ENCODE measurements at places on chromosomes 1 and 21. TPM values are rescaled to one million over a fixed set of nuclear protein-coding genes. Genes with fewer than 3 reads are reported as not detected.

DNA sequence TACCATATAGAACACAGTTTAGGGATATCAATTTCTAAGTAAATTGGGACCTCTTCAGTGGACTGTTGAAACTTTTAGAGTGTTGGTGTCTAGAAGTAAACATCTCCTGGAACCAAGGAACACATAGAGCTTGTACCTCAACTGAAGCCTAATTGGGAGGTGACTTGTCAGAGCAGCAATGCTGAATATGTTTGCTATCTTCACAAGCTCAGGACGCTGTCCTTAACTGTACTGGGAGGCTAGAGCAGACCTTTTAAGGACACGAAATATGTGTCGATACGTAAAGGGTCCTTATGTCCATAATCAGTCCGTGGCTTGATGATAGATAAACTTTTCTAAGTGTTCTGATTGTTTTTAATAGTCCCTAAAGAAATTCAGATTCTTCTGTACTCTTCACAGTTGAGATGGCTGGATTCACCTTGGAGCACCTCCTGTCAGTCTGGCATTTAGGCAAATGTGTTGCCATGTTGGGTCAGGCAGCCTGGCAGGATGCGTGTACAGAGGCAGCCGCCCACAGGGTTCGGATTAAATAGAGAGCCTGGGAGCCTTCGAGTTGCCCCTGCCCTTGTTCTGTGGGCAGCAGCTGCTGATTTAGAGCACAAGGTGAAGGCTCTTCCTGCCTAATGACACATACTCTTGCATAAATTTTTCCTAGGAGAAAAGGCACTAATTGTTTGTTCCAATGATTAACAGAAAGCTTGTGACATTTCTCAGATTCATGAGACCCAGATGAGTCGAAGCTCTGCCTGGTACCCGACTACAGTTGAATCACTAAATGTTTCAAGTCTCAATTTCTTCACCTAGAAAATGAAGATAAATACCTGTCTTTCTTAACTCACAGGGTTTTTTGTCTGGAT is 3.6 kb downstream of the ACTN2 start:
- H3K27me3 ChIP-seq: no peaks in the 10 kb centered on the region
- peaks cover 2% of the 10 kb centered on the region for H3K4me1 ChIP-seq
- no peaks in the 10 kb centered on the region for H3K36me3 ChIP-seq
- no peak for DNase-seq
- no peak overlapping the region for H3K27ac ChIP-seq

Gene ZNF683
- total RNA-seq: not detected

GRCh38 chr1:89888480-89889322 is 67.9 kb downstream of the LRRC8D start:
- DNase-seq: no peak
- no peaks in the 10 kb centered on the region for H3K4me1 ChIP-seq
- H3K36me3 ChIP-seq: no peaks in the 10 kb centered on the region
- no peak overlapping the region for H3K4me3 ChIP-seq
- no peaks in the 10 kb centered on the region for H3K27me3 ChIP-seq
- no peak overlapping the region for H3K27ac ChIP-seq

GRCh38 chr1:85202092-85202863 is 1.5 kb upstream of the SYDE2 start:
- no peaks in the 10 kb centered on the region for H3K36me3 ChIP-seq
- peak overlapping the region; percentile 96 for H3K27ac ChIP-seq
- H3K4me3 ChIP-seq: peak overlapping the region; percentile 97
- no peak for DNase-seq
- peaks cover 36% of the 10 kb centered on the region for H3K4me1 ChIP-seq
- H3K27me3 ChIP-seq: peaks cover 3% of the 10 kb centered on the region

Gene S100A7
- total RNA-seq: not detected

DNA sequence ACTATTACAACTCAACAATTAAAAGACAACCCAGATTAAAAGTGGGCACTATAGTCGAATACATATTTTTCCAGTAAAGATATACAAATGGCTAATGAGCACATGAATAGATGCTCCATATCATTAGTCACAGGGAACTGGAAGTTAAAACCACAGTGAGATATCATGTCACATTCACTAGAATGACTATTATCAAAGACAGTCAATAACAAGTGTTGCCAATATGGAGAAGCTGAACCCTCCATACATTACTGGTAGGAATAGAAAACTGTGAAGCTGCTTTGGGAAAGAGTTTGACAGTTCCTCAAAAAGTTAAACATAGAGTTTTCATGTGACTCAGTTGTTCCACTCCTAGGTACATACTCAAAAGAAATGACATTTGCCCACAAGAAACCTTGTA is 30.6 kb upstream of the MRPS6 start:
- H3K27ac ChIP-seq: no peak overlapping the region
- DNase-seq: no peak
- no peaks in the 10 kb centered on the region for H3K27me3 ChIP-seq
- no peak overlapping the region for H3K4me3 ChIP-seq

GRCh38 chr1:165456861-165457260 is 11.9 kb upstream of the RXRG start:
- DNase-seq: no peak
- no peak overlapping the region for H3K4me3 ChIP-seq
- H3K27ac ChIP-seq: no peak overlapping the region
- H3K27me3 ChIP-seq: no peaks in the 10 kb centered on the region
- no peaks in the 10 kb centered on the region for H3K4me1 ChIP-seq

DNA sequence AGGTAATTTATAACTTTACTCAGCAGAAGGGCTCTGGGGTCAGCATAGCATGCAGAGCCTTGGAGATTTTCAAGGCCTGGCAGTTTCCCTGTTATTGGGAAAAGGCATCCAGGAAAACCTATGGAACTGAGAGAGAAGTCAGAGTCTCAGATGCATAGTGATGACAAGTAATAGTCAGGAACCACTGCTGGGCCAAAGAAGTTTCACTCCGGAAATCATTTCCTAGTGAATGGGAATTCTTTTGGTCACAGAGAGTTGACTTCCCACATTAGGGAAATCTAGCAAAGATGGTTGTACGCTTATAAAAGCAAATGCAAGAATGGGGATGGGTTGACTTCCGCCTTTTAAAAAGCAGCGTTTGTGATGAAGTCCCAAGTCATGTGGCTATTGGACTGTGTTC is 28.4 kb upstream of the RUNX1 start:
- no peak for DNase-seq
- no peak overlapping the region for H3K4me3 ChIP-seq
- H3K36me3 ChIP-seq: no peaks in the 10 kb centered on the region
- H3K27ac ChIP-seq: no peak overlapping the region
- H3K27me3 ChIP-seq: no peaks in the 10 kb centered on the region

DNA sequence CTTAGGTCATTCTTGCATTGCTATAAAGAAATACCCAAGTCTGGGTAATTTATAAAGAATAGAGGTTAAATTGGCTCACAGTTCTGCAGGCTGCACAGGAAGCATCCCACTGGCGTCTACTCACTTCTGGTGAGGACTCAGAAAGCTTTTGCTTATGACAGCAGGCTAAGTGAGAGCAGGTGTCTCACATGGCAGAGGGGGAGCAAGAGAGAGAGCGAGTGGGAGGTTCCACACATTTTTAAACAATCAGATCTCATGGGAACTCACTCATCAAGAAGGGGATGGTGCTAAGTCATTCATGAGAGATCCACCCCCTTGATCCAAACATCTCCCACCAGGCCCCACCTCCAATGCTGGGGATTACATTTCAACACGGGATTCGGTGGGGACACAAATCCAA is 13.6 kb upstream of the RGS4 start:
- H3K27me3 ChIP-seq: no peaks in the 10 kb centered on the region
- H3K4me1 ChIP-seq: no peaks in the 10 kb centered on the region
- no peak for DNase-seq
- H3K36me3 ChIP-seq: peaks cover 6% of the 10 kb centered on the region
- no peak overlapping the region for H3K4me3 ChIP-seq

- H3K27me3 ChIP-seq: no peaks in the 10 kb centered on the region
- H3K36me3 ChIP-seq: no peaks in the 10 kb centered on the region
- no peak overlapping the region for H3K27ac ChIP-seq
- H3K4me1 ChIP-seq: no peaks in the 10 kb centered on the region
- no peak for DNase-seq
These were observed 20.2 kb downstream of the NSL1 start for GRCh38 chr1:212771341-212771740.

- H3K4me1 ChIP-seq: no peaks in the 10 kb centered on the region
- no peaks in the 10 kb centered on the region for H3K36me3 ChIP-seq
- H3K27ac ChIP-seq: peak overlapping the region; percentile 16
- H3K4me3 ChIP-seq: no peak overlapping the region
These were observed 56.5 kb upstream of the PSEN2 start for GRCh38 chr1:226813671-226814591.

Gene ISG20L2
- total RNA-seq: 19.8 TPM

Gene TTC22
- total RNA-seq: 0.63 TPM

DNA sequence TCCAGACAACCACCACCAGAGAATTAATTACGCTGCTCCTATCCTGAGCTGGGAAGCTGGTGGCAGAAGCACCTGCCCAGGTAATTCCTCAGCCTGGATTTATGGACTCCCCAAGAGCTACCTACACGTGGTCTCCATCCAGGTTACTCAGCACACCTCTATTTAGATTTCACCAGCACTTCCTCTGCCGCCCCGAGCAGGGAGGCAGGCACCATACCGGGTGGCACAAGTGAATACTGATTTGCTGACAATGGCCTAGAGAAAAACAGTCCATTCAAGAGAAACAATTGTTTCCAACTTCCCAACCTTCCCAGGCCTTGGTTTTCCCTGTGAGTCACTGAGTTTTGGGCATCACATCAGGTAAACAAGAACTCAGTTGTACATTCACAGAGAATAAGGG is 134.3 kb downstream of the MATN1 start:
- DNase-seq: no peak
- H3K36me3 ChIP-seq: no peaks in the 10 kb centered on the region
- no peaks in the 10 kb centered on the region for H3K27me3 ChIP-seq
- H3K27ac ChIP-seq: no peak overlapping the region
- no peaks in the 10 kb centered on the region for H3K4me1 ChIP-seq
- H3K4me3 ChIP-seq: no peak overlapping the region

DNA sequence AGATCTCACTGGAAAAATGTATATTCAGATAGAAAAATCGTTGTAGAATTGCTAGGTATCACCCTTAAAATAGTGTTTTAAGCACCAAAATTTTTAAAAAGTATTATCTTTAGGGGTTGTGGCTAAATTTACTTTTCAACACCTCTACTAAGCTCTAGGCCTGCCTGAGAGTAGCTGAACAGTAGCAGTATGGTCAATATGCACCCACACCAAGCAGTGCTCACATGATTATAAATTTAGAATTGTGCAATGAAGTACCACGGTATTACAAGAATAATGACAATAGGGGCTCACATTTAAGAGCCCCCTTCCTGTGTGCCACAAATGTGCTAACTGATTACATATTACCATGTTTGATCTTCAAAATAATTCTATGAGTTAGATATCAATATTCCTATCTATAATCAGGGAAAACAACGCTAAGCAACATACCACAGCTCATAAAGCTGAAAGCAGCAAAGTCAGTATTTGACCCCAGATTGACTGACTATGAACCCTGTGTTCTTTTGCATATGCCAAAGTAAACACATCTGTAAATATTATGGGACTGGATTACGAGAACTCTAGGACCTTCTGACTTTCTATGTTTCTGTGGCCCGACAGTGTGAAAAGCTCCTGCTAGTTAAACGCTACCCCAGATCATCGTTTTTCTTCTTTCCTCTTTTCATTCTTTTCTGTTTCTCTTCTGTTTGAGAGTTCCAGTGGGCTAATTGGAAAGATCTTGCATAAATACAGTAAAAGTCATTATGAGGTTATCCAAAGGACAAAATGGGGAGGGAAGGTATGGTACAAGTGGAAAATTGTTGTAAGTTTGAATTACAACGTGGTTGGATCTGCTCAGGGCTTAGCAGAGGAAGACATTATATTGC is 201.1 kb upstream of the C1orf87 start:
- no peak overlapping the region for H3K4me3 ChIP-seq
- H3K27me3 ChIP-seq: no peaks in the 10 kb centered on the region
- H3K36me3 ChIP-seq: no peaks in the 10 kb centered on the region

Gene CAMK1G
- not detected for total RNA-seq

GRCh38 chr21:45347712-45348499 is 57.1 kb upstream of the COL18A1 start:
- peak overlapping the region; percentile 78 for H3K27ac ChIP-seq
- no peak for DNase-seq
- H3K4me3 ChIP-seq: peak overlapping the region; percentile 59
- no peaks in the 10 kb centered on the region for H3K36me3 ChIP-seq

GRCh38 chr1:32546611-32547010 is 7.4 kb downstream of the ZBTB8A start:
- H3K36me3 ChIP-seq: no peaks in the 10 kb centered on the region
- H3K4me1 ChIP-seq: no peaks in the 10 kb centered on the region
- DNase-seq: no peak
- H3K27me3 ChIP-seq: no peaks in the 10 kb centered on the region

Gene ADAR
- 149 TPM for total RNA-seq

DNA sequence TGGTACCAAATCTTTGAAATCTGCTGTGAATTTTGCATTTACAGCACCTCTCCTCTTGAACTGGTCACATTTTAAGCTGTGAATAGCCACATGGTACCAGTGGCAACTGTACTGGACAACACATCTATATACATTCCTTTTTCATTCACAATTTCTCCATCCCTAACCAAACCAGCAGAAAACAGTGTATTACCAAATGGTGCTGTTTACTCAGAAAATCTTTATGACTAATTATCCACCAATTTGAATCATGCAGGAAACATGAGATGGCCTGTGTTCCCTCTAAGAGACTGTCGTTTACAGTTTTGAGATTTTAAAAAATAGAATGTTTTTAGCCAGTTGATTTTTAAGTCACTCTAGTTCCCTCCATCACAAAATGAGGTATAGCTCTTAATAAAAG is 17.6 kb upstream of the CCT8 start:
- H3K36me3 ChIP-seq: no peaks in the 10 kb centered on the region
- no peaks in the 10 kb centered on the region for H3K27me3 ChIP-seq
- no peak for DNase-seq
- peaks cover 15% of the 10 kb centered on the region for H3K4me1 ChIP-seq
- H3K4me3 ChIP-seq: no peak overlapping the region
- H3K27ac ChIP-seq: no peak overlapping the region

- no peak overlapping the region for H3K4me3 ChIP-seq
- no peaks in the 10 kb centered on the region for H3K27me3 ChIP-seq
- H3K4me1 ChIP-seq: no peaks in the 10 kb centered on the region
- H3K36me3 ChIP-seq: no peaks in the 10 kb centered on the region
- no peak overlapping the region for H3K27ac ChIP-seq
These were observed 13.4 kb upstream of the ODF2L start for GRCh38 chr1:86409416-86410021.

GRCh38 chr1:30758785-30759380 is 1.3 kb upstream of the LAPTM5 start:
- no peaks in the 10 kb centered on the region for H3K36me3 ChIP-seq
- no peak overlapping the region for H3K4me3 ChIP-seq
- no peaks in the 10 kb centered on the region for H3K27me3 ChIP-seq
- H3K4me1 ChIP-seq: peaks cover 29% of the 10 kb centered on the region

DNA sequence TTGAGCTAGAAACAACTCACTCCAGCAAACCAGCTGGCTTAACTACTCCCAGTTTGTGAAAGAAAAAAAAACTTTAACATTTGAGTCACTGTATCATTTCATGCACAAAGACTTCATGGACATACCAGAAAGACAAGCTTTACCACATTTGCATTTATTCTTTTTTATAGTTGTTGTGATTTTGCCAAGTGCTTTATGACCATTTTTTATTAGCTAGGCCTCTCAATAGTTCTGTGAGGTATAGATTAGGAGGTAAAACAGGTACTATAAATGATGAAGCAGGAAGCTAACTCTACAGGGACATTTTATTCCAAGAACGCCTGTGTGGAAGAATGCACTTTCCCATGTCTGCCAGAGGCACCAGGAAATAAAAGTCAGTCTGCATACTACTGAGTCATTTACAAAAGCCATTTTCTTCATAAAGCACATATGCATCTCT is 8.2 kb upstream of the DENND1B start:
- no peaks in the 10 kb centered on the region for H3K27me3 ChIP-seq
- H3K36me3 ChIP-seq: no peaks in the 10 kb centered on the region
- H3K4me1 ChIP-seq: no peaks in the 10 kb centered on the region

- H3K27ac ChIP-seq: no peak overlapping the region
- no peak overlapping the region for H3K4me3 ChIP-seq
- no peak for DNase-seq
- no peaks in the 10 kb centered on the region for H3K36me3 ChIP-seq
- H3K27me3 ChIP-seq: no peaks in the 10 kb centered on the region
These were observed 138.6 kb upstream of the EDN2 start for GRCh38 chr1:41622859-41623732.

Measured in thoracic aorta (tissue), 2 donors.